ENCODE measurements at places on chromosomes 1 and 21.

- DNase-seq: peak; percentile 26
Observed at GRCh38 chr1:234601301-234602017, 8.5 kb downstream of the IRF2BP2 start.

GRCh38 chr21:24759348-24760075 lies 847.8 kb downstream of the MRPL39 start:
- no peak for DNase-seq

DNA sequence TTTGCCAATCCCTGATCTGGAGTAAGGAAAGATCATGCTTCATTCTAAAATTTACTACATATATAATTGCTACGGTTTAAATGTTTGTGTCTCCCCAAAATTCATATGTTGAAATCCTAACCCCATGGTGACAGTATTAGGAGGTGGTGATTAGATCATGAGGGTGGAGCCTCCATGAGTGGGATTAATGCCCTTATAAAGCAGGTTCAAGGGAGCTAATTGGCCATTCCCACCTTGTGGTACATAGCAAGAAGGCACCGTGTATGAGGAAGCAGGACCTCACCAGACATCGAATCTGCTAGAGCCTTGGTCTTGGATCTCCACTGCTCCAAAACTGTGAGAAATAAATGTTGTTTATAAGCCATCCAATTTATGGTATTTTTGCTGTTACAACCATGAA lies 55.5 kb downstream of the GADD45A start:
- DNase-seq: no peak

DNA sequence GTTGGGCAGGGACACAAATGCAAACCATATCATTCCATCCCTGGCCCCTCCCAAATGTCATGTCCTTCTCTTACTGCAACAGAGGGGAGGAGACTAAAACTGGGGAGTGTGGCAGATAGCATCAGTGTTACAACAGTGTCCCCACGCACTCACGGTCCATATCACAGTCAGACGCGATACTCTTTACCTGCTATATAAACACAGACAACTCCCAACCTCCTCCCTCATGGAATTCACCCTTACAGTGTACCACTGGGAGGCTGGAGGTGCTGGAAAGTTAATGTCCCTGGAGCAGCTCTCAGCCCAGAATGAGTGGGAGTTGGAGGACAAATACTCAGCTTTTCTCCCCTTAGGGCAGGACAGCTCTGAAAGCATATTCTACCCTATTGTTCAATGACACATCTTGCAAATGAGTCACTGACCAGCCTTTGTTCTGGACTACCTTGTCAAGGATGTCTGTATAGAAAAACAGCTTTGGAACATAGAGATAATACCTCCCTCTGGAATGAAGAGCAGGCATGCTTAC lies 445.9 kb downstream of the SETD4 start:
- no peak for DNase-seq

- no peak for DNase-seq
Observed at GRCh38 chr1:201706109-201706508, 122.8 kb upstream of the IPO9 start.

DNA sequence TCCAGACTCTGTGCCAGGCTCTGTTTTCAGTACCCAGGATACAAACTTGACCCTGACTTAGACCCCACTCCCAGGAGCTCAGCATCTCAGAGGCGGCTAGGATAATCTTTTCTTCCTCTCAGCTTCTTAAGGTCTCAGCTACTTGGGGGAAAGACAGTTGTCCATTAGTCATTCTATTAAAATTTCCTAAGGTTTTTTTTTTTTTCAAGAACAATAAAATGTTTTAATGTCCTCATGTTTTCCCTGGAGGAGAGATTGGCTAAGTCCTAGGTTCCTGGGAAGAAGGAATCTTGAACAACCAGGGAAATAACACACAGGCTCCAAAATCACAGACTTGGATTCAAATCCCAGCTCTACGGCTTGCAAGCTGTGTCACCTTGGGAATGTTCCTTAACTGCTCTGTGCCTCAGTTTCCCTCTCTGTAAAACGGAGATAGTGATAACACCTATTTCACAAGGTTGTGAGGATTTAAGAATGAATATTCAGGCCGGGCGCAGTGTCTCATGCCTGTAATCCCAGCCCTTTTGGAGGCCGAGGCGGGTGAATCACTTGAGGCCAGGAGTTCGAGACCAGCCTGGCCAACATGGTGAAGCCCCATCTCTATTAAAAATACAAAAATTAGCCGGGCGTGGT lies 33.0 kb downstream of the CDK18 start:
- DNase-seq: no peak

All from effector memory CD8-positive, alpha-beta T cell (primary cell).